ELF-1 (cell line): ENCODE measurements at places on chromosomes 5 and 9.

DNA sequence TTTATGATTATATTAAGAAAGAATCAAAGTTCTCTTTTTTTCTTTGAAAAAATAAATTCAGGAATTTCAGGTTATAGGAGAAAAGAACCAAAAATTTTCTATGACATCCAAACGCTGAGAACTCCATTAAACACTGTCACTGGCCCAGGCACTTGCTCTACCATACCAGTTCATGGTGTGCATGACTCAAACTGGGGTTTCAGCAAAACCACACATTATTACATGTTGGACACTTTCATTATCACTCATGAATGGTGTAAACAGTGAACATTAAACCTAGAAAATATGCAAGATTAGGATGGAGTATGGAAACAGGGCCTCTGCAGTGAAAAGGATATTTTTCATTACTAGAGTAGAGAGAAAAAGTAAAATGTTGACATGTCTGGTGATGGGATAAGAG lies 369.9 kb upstream of the FAM174A start:
- no peak for DNase-seq

GRCh38 chr5:15515229-15515628 lies 15.2 kb downstream of the FBXL7 start:
- no peak for DNase-seq

DNA sequence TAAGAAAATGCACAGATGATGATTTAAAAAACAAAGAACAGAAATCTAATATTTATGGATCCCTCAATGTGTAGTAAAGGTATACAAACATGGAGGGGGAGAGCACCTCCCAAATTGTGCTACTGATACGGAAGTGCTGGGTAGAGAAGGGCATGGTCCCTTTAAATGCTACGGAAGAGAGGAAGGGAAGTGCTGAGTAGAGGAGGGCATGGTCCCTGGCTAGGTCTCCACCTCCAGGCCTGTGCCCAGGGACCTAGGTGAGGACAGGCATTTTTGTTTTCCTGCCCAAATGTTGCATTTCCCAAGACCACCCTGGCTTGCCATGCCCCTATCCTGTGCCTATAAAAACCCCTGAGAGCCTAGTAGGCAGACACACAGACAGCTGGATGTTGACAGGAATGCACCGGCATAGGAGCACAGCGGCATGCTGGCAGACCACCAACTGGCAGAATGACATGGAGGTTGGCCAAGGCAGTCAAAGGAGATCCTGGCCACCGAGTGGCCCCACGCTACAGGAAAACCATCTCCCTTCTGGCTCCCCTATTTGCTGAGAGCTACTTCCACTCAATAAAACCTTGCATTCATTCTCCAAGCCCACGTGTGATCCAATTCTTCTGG lies 62.1 kb upstream of the SPDL1 start:
- no peak for DNase-seq

DNA sequence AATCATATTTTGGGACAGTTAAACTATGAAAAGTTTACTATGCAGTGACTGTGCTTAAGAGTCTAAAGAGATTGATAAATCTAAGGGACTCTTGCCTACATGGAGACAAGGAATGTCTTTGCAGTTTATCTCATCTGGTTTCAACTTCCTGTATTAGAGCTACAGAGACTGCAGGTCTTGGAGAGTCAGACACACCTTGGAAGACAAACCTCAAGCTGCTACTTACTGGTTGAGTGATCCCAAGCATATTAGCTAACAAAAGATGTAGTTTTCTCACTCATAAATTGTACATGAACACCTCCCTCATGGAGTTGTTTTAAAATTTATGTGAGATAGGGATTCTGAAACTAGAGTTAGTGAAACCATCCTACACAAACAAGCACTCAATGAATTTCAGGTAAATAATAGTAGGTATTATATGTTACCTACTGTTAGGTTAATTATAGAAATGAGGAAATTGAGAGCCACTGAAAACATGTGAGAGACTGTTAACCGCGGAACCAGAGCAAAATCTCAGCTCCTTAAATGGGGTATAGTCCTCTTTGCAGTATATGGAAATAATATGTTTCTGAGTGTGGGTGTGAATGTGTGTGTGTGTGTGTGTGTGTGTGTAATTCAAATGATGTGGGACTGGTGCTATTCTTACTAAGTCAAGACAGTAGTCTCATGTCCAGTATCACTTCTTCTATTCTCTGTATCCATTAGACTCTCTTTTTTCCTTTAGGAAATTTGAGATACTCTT lies 752.1 kb downstream of the DTWD2 start:
- no peak for DNase-seq
